IMR-90 (cell line): ENCODE measurements at places on chromosomes 4 and X. TPM values are rescaled to one million over a fixed set of nuclear protein-coding genes. Genes with fewer than 3 reads are reported as not detected.

DNA sequence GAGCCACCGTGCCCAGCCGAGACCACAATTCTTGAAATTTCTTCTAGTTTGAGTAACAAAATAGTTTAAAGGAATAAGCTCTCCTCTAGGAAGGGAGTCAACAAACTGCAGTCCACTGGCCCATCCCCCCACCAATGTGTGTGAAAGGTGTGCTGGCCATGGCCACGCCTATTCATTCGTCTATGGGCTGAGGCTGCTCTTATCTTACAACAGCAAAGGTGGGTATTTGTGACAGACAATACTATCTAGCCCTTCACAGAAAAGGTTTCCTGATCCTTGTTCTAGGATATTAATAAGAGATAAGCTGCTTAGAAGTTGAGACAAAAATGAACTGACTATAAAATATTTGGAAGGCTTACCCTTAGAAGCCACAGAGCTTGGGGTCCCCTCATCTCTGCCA is 41.2 kb downstream of the BEND2 start:
- no peak for DNase-seq

- DNase-seq = no peak
These were observed 84.8 kb downstream of the AFAP1 start for GRCh38 chr4:7854697-7855370.

- no peak for DNase-seq
These were observed 101.8 kb downstream of the TENM3 start for GRCh38 chr4:182344968-182345367.

- DNase-seq = no peak
These were observed 1.2 kb downstream of the PHF8 start for GRCh38 chrX:54043056-54043455.

Gene TMEM33
- 45.5 and 49.7 TPM in 2 replicates for total RNA-seq

DNA sequence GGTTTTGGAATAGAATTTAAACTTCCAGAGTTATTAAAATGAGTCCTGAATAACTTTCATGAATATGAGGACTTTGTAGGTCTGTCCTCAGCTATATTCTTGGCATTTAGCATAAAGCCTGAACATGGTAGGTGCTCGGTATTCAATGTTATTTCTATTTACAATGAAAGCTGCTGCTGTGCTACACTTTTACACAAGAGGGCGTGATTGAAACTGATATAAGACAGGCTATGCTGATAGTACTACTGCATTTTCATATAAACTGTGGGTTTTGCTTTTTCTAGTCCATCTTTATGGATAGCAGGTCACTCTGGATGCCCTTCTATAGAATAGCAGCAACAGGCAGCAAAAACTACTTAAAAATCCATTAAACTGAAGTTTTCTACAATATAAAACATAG is 12.3 kb upstream of the GNPDA2 start:
- DNase-seq = no peak

Gene NRK
- total RNA-seq = 2.7 and 3.6 TPM in 2 replicates

GRCh38 chr4:22607382-22607781 is 85.4 kb upstream of the GBA3 start:
- DNase-seq = peak; percentile 31

Gene ASB12
- not detected in 2 replicates for total RNA-seq

- DNase-seq = no peak
These were observed 53.4 kb downstream of the CD99L2 start for GRCh38 chrX:150845091-150845490.

Gene UGT2B11
- total RNA-seq = not detected in 2 replicates

GRCh38 chr4:106796876-106797275 is 239.2 kb downstream of the DKK2 start:
- no peak for DNase-seq

DNA sequence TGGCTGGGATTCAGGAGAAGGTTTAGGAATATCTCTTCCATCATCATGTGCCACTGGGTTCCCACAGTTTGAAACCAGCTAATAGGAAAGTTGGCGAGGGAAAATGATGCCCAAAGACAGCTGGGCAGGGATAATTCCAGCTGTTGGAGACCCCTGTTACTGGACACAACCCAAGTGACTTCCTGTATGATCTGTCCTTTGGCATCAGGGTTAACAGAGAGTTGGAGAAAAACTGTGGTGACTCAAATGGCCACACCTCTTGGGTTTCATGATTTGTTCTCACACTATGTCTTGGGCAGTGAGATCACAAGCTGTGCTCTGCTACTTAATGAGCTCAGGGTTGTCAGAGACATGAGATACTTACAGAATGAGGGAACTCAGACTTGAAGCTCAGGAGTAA is 3.8 kb downstream of the FGF16 start:
- peak; percentile 52 for DNase-seq

- DNase-seq = no peak
These were observed 34.8 kb downstream of the POLA1 start for GRCh38 chrX:24728530-24728929.

- peak; percentile 97 for DNase-seq
These were observed 38.6 kb downstream of the PHOX2B start for GRCh38 chr4:41709844-41710481.
